ENCODE measurements at places on chromosomes 2 and 18.

- DNase-seq = no peak
Measured at GRCh38 chr2:27096748-27097297, 10.3 kb downstream of the KHK start.

- DNase-seq = no peak
Measured at GRCh38 chr2:215968499-215968898, 44.9 kb downstream of the MREG start.

DNA sequence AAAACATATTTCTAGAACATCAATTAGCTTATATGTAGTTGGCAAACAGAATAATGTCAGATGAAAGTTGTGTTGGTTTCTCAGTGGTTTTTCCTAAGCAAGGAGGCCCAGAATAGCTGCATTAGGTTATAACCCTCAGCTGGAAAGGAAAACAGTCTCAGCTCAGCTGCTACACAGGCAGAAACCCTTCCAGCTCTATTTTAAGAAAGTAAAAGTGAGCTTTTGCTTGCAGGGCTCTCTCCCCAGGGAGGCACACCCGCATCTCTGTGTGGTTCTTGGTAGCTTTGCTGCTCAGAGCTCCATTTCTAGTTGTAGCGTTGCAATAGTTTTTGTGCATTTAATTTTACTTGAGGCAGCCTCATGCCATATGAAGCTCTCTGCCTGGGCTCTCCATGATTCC lies 54.6 kb downstream of the PIKFYVE start:
- no peak for DNase-seq

DNA sequence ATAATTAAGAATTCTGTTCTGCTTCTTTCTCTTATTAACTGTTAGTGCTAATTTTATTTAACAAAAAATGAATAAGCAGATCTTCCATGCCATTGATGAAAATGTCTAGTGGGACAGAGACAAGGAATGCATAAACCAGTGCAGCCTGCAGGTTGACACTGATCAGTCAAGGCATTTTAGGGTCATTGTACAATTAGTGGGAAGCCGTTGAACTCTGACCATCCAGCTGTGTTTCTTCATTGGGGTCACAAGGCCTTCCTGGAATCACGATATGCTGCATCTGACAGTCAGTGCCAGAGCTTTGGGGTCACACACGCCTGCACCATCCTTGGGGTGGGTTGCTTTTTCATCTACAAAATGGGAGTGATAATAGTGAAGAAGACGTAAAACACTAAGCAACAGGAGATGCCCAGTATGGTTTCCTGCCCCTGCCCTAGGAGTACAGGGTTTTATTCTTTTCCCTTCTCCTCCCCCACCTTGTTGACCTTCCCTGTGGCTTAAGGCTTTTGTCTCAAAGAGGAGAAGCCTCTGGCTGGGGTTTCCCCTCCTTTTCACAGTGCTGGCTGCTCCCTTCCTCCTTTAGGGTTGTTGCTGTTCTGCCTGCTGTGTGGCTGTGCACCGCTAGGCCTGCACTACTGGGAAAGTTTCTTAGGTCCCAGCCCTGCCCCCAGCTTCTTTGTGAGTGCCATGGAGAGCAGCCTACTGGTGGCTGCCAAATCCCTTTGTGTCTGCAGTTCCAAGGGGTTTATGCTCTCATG lies 245.6 kb downstream of the TPGS2 start:
- DNase-seq = no peak

DNA sequence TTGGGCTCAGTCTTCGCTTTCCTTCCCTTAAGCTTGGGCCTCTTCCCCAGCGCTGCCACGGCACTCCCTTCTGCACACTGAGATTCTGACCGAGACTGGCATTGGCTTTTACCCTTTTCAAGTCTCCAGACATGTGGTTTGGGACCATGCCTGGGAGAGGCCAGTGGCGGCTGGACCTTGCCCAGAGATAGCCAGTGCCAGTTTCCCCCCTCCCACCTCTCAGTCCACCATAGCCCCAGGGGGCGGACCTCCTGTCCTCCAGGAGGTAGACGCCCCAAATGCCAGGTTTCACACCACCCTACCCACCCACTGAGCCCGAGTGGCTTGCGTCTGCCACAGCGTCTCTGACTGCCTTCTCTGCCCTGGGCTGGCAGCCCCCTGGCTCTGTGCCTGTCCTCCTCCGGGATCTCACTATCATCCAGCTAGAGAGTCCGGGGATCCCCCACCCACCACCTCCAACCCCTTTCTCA lies 47.7 kb downstream of the INPP5D start:
- no peak for DNase-seq

DNA sequence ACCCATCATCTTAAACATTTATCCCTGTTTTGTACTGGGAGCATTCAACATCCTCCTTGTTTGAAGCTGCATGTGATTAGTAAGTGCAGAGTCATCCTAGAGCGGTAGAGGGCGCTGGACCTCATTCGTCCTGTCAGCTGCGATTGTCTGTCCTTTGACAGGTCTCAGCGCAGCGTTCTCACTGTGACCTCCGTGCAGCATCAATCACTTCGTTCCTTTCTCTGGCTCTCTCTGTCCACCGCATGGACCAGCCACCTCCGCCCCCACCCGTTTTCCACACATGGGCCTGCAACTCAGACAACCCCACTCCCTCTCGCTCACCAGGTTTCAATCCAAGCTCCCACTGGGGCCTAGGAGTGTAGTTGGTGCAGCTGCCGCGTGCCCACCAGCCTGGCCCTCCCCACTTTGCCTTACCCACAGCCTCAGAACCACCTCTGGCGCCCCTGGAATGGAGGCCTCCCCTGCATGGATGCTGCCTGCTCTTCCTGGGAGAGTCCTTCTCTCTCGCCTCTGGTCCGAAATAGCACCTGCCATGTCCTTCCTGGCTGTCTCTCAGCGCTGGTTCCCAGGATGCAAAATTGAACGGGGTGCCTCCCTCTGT lies 90.5 kb downstream of the NDUFA10 start:
- no peak for DNase-seq

- no peak for DNase-seq
Measured at GRCh38 chr2:58107803-58108710, 61.5 kb downstream of the VRK2 start.

- no peak for DNase-seq
Measured at GRCh38 chr18:56402872-56403516, 235.4 kb downstream of the TXNL1 start.

GRCh38 chr2:197577446-197577845 lies 61.6 kb downstream of the MOB4 start:
- no peak for DNase-seq
